IMR-90 (cell line): ENCODE measurements at places on chromosomes 4 and X.

DNA sequence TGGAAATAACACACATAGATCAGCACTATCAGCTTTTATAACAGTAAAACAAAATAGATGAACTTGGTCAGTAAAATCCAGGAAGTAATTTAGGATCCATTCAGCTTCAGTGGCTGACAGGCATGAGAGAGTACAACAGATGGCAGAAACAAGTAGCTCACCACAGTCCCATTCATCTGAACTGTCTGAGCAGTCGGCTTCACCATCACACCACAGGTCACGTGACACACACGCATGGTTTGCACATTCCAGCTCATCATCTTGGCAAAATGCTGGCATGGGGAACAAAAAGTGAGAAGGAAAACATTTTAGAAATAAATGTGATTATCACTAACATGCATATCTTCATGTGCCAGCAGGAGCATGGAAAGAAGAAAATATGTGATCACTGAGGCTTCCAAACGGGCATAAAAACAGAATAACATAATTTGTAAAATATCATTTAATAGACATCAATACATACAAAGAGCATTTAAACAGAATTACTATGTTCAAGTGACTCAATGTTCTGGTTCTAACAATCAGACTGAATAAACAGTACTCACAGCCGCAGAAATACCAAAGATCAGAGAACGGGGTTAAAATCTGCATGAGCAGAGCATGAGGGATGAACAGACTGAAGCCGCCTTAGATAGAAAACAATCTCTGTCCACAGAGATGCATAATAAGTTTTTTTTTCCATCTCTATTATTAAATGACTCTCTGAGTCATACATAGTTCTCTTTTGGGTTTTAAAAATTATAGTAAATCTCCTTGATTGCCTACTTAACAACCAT is 158.1 kb downstream of the ATP10D start:
- DNase-seq = peak; percentile 55

GRCh38 chr4:58453956-58454355 is 1343.8 kb upstream of the IGFBP7 start:
- no peak for DNase-seq

- peak; percentile 8 for DNase-seq
Measured at GRCh38 chr4:46994007-46994405, 625 bp upstream of the GABRA4 start.

GRCh38 chr4:26386386-26386785 is 65.6 kb downstream of the RBPJ start:
- DNase-seq = no peak

DNA sequence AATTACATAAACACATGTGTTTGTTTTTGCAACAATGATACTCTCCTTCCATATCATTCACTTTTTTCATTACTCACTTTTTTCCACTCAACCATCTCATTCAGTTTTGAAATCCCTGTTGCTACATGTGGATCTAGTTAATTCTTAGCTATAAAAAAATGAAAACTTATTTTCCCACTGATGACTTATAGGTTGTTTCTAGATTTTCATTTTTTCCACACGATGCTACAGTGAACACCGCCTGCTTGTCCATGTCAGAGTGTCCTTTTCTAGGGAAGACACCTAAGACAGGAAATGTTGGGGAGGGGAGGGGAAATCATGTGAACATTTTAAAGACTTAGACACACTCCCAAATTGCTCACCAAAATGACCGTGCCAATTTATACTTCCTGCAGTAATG is 70.2 kb downstream of the SUPT20HL2 start:
- peak; percentile 9 for DNase-seq

DNA sequence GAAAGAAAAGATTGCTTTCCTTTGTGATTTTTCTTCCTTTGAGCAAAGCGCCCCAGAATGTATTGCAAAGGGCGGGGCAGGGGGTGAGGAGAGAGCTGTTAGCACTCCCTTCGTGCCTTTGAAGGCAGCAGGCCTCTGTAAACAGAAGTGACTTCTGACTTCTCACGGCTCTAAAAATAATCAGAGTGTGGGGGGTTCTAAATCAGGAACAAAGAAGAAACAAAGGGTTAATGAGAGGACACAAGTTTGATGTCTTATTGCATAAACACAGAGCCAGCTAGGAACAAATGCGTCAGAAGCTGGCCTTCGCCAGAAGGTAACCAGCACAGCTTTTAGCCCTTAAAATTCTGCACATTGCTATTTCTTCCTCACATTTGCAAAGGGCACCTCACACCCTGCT is 626.2 kb downstream of the MID1IP1 start:
- DNase-seq = no peak

DNA sequence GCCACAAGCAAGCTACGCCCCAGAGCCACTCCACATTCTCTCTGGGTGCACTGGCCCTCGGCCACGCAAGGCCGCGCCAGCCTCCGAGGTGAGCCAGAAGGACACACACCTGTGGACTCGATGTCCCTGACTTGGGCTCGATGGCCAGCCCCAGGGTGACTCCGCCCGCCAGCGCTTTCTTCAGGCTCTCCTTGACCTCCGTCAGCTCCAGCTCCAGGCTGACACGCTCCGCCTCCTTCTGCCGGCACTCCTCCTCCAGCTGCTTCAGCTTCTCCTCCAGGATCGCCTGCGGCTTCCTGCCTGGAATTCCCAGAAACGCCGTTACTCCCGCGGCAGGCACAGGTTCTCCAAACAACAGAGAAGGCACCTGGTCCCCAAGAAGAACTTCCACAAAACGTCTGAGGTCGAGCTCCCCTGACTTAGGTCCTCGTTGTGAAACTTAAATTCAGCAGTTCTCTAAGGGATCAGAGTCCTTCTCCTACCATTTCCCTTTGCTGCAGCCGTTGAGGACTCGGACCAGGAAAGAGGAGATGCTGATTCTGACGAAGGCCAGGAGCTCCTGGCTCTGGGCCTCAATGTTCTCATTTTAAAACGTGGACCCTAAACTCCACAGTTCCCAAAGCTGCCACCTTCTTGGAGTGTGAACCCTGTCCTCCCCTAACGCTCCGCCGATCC is 166.8 kb downstream of the AFAP1 start:
- DNase-seq = no peak

DNA sequence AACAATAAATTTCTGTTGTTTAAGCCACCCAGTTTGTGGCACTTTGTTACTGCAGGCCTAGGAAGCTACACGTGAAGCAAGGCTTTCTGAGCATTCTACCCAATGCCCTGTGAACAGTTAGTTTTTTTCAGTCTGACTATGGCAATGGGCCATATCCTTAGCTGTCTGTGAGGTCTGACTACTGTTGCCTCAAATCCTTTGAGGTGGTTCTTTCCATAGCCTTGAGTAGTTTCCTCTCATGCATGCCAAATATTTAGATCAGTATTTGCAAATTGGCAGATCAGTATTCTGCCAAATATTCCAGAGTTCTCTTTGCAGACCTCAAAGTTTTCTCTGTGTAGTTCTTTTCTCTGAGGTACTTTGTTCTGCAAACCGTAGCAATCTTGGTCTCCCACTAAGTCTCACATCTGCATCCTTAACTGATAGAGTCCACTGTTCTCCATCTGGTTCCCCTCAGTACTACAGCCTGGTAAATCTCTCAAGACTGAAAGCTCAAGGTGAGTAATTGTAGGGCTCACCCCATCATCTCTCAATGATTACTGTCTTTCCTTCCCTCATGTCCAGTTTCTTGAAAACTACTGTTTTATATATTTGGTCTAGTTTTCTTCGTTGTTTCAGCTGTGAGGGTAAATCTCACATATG is 984.9 kb upstream of the INTU start:
- DNase-seq = peak; percentile 13

- no peak for DNase-seq
Measured at GRCh38 chr4:73851293-73851692, 1.8 kb upstream of the PF4V1 start.
